Activated naive CD4-positive, alpha-beta T cell treated with Interleukin-2 at 50 U/mL for 16 hours (primary cell): ENCODE measurements at places on chromosomes 7 and 10.

DNA sequence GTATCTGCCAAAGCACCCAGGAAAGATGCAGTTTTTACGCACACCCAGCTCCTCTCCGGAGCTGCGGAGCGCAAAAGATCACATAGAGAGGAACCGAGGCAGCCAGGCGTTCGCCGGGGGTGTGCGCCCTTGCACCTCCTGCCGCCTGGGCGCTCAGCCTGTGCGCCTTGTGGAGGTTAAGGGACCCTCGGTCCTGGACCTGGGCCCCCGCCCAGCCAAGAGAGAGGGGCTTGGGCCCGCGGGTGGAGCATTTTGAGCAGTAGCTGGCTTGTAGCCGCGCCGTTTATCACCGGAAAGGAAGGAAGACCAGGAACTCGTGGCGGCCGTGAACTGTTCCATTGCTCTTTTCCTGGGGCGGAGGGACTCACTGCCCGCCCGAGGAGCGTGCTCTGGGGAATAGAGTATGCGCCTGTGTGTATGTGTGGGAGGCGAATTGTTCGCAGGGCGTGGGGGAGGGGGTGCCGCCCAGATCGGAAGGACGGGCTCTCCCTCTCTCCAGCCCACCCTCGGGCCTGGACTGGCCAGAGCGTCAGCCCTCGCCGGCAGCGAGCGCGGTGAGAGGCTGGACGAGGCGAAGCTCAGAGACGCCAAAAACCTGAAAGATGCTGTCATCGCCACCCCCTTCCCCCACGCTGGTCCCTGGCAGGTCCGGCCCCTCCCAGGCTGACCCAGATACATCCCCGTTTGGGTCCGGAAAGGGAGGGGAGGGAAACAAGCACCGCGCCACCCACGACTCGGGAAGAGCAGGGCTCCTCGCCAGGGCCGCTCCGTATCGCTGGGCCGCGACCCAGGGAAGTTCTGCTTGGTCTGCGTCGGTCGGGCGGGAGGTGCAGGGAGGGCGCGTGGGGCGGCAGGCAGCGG lies 1.2 kb upstream of the WNT2 start:
- DNase-seq: no peak

- no peak for DNase-seq
Observed at GRCh38 chr7:11726001-11726793, 105.8 kb downstream of the THSD7A start.

GRCh38 chr7:113784316-113784715 lies 134.5 kb downstream of the PPP1R3A start:
- DNase-seq: no peak

- no peak for DNase-seq
Observed at GRCh38 chr10:132554991-132555647, 17.5 kb downstream of the INPP5A start.

- no peak for DNase-seq
Observed at GRCh38 chr10:7306147-7306546, 104.7 kb downstream of the SFMBT2 start.

- no peak for DNase-seq
Observed at GRCh38 chr7:25619963-25620799, 391.9 kb upstream of the NPVF start.

- DNase-seq: no peak
Observed at GRCh38 chr10:58393317-58393716, 8.1 kb downstream of the TFAM start.

- no peak for DNase-seq
Observed at GRCh38 chr7:46145412-46145811, 224.3 kb upstream of the IGFBP3 start.

- no peak for DNase-seq
Observed at GRCh38 chr10:31596765-31597164, 277.7 kb downstream of the ZEB1 start.

GRCh38 chr10:106043863-106044262 lies 1120.6 kb downstream of the SORCS1 start:
- no peak for DNase-seq

DNA sequence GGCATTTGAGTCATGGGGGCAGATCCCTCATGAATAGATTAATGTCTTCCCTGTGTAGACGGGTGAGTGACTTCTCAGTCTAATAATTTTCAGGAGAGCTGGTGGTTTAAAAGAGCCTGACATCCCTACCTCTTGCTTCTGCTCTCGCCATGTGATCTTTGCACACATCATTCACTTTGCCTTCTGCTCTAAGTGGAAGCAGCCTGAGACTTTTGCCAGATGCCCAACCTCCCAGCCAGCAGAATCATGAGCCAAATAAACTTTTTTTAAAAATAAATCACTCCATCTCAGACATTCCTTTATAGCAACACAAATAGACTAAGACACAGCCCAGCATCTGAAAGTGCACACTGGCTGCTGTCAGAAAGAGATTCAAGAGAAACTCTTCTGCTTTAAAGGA lies 155.2 kb downstream of the ZNF365 start:
- DNase-seq: no peak

- no peak for DNase-seq
Observed at GRCh38 chr10:83274088-83274487, 865.2 kb upstream of the GHITM start.

DNA sequence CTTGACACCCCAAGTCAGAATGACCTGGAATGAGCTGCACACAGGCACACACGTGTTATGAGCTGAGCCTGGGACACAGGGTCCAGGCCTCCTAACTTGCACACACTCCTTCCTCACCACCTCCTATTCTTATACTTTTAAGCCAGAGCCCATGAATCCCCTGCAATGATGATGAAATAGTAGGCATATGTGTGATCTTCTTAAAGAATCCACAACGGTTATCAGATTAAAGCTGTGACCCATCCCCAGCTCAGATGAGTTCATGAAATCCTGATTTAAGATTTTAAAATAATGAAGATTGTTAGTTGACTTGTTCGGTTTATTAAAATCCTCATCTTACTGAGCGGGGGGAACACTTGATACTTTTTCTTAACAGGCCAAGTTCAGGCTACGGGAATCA lies 38.6 kb downstream of the PITRM1 start:
- no peak for DNase-seq

DNA sequence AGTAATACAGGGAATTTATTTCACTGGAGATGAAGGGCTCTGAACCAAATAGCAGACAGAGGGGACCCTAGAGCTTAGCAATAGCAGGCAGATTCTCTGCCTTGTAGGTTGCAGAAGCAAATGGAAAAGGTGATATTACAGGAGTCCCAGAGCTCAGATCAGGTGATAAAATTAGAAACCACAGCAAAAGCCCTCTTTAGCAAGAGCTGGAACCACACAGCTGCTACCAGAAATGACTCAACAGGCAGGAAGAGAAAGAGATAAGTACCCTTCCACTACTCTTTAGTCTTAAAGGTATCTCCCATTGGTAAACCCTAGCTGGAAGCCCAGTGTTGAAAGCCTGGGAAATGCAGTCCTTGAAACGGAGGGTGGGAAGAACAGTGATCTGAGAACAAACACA lies 535.6 kb upstream of the GHITM start:
- no peak for DNase-seq

- DNase-seq: peak; percentile 65
Observed at GRCh38 chr10:102646610-102647442, 2.5 kb downstream of the TRIM8 start.

DNA sequence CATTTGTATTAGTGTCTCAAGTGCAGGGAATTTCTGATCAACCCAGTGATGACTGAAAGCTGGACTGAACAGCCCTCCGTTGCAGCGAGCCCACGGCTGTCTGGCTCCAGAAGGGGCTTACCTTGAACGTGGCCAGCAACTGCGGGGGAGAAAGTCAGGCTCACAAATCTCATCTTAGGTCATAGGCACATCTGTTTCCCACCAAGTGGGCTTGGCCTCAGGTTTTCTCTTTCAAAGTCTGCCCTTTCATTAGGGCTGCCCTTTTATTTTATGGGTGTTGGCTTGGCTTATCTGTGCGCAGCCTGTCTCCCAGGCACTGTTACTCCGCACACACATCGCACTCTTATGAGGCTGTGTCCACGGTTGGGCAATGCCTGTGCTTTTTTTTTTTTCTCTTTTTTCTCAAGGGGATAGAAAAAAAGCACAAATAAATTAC lies 178.0 kb downstream of the JCAD start:
- DNase-seq: no peak

DNA sequence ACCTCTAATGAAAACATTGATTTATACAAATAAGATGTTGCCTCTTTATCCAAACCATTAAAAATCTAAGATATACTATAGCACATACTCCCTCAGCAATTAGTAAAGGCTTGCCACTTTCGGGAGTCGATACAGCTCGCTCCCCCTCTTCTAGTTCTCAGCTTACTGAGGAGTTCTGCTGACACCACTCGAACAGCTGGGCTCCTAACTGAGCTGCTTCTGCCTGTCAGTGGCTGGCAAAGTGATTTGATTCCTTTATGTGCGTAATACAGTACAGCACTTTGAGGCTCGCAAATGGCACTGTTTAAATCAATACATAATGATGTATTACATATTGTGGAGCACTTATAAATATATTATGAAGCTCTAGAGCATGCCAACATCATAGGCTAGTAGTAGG lies 241.8 kb downstream of the CREB5 start:
- DNase-seq: no peak

DNA sequence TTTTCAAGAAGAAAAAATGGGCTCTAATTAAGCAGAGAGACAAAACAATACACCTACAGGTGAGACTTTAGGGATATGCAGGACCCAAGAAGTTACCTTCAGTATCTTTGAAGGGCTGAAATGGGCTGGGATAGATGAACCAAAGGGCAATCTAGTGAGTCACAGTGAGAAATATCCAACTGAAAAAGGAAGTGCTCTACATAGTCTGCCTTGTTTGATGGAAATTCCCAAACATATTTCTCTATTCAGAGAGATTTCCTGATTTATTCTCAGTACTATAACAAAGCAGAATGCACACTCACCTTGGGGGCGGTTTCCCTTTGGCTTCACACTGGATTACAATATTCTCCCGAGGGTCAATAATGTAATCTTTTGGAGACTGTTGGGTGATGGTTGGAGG lies 104.1 kb upstream of the LAMB4 start:
- DNase-seq: no peak

DNA sequence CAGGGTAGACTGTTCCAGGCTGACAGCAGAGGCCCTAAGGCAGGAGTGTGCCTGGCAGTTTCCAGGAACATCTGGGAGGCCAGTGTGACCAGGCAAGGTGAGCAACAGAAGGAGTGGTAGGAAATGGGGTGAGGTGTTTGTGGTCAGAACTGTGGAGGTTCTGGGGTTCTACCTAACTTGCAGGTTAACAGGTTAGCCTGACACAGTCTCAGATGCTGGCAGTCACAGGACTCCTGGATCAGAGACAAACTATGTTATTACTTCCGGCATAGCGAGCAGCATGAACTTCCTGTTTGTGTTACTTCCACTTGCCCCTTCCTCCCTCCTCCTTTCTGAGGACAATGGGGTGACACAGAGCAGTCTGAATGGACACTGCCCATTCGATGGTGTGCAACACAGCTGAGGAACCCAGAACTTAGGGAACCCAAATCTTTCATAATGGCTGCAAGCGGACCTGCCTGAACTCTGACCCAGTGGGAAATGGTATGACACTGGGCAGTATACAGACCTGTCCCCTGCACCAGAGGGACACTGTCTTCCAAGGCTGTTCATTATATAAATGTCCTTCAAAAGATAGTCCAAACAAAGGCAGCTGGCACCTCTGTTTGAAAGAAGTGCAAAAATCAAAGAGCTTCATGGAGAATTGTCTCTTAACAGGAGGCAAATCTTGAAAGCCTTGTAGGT lies 3.9 kb upstream of the SAR1A start:
- peak; percentile 24 for DNase-seq

- no peak for DNase-seq
Observed at GRCh38 chr10:48742891-48743860, 58.5 kb downstream of the WDFY4 start.

GRCh38 chr10:103491729-103492364 lies 1.7 kb upstream of the NEURL1 start:
- DNase-seq: no peak

DNA sequence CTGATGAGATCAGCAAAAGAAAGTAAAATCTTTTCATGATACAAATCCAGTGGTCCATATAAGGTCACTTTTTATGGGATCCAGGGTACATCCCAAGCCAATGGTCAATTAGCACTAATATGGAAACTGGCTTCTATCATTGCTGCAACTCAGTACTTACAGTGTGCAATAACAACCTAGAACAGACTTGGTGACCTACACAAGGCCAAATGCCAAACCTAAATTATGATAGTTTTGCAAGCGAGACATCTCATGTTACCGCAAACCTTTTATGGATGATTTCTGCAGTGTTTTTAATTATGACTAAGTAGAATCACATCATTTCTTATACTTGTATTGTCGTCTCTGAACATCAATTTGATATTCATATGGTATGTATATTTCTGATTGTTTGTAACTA lies 583.5 kb upstream of the SEMA3D start:
- DNase-seq: no peak

- DNase-seq: no peak
Observed at GRCh38 chr7:84232646-84233045, 38.1 kb upstream of the SEMA3A start.

DNA sequence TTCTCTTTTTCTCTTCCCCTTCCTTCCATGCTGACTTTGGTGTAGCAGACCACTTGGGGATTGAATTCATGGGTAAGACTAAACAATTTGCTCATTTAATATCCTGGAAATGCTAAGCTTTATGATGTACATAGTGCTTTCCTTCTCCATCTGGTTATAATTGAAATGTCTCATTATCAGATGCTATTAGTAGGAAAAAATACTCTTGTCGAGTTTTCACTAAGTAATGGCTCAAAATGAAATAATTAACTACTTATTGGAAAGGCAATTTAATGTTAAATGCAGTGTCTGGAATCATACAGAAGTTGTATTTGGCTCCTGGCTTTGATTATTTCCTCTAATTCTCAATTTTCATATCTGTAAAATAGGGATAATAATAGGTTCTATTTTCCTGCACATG lies 990.4 kb downstream of the NRG3 start:
- DNase-seq: no peak

DNA sequence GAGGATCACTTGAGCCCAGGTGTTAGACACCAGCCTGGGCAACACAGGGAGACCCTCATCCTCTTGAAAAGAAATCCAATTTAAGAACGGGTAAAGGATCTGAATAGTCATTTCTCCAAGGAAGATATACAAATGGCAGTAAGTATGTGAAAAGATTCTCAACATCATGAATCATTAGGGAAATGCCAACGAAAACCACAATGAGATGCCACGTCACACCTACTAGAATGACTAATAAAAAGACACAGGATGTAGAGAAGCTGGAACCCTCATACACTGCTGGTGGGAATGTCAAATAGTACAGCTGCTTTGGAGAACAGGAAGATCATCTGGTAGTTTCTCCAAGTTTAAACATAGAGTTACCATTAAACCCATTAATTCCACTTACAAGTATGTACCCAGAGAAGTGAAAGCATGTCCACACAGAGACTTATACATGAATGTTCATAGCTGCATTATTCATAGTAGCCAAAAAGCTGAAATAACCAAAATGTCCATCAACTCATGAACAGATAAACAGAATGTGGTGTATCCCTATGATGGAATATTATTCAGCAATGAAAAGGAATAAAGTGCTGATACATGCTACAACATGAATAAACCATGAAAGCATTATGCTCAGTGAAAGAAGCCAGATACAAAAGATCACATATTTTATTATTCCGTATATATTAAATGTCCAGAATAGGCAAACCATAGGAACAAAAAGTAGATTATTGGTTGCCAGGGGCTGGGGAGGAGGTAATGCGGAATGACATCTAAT lies 13.1 kb upstream of the ZMIZ2 start:
- DNase-seq: peak; percentile 44
